ENCODE measurements at places on chromosomes 1 and 21.

GRCh38 chr1:209655411-209656231 lies 3.4 kb upstream of the LAMB3 start:
- DNase-seq, result no peak

GRCh38 chr1:38563942-38564735 lies 295.4 kb downstream of the RRAGC start:
- DNase-seq, result no peak

- DNase-seq, result no peak
Observed at GRCh38 chr1:153519242-153519641, 16.5 kb downstream of the S100A6 start.

GRCh38 chr1:17021896-17022295 lies 10.2 kb upstream of the ATP13A2 start:
- DNase-seq, result no peak

DNA sequence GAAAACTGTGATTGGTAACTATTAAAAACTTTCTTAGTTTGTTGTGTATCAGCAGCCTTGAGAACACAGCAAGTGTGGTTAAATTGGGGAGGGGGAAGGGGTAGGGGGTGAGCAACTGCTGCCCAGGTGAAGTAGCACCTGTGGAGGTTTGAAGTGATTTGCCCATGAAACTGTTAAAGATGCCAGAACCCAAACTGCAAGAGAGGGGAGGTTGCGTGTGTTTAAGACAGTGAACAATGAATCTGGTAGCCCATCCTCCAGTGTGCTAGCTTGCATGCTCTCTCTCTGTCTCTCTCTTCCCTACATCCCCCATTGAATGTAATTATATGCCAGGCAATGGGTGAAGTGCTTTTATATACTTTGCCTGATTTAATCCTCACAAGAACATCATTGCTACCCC lies 154.7 kb downstream of the RUNX1 start:
- DNase-seq, result no peak

GRCh38 chr21:39852021-39852721 lies 15.1 kb upstream of the PCP4 start:
- DNase-seq, result no peak

- no peak for DNase-seq
Observed at GRCh38 chr1:199226163-199226562, 587.3 kb downstream of the PTPRC start.

DNA sequence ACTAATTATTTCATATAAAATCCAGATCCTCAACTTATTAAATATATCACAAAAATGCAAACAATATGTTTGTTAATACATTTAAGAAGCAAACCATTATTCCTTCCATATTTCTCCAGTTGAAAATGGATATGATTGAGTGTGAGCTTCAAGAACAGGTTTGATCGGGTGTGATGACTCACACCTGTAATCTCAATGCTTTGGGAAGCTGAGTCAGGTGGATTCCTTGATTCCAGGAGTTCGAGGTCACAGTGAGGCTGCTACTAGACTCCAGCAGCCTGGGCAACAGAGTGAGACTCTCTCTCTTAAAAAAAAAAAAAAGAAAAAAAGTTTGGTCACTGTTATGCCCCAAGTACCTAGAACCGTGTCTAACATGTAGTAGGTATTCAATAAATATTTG lies 42.9 kb upstream of the RRP15 start:
- no peak for DNase-seq

DNA sequence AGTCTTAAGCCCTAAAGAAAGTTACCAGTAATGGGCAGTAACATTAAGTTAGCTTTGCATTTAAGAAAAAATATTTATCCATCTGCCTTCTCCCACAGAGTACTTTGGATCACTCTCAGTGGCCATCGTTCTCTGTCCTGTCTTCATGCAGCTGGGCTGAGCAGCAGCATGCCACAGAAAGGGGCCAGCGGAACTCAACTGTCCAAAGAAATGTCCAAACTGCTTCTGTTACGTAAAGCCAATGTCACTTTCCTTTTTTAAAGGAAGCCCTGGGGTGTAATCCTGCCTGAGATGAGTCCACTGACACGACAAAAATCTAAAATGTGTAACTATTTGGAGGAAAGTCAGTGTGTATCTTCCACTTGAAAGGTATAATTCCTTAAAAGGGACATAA lies 291.6 kb downstream of the SMYD3 start:
- no peak for DNase-seq

DNA sequence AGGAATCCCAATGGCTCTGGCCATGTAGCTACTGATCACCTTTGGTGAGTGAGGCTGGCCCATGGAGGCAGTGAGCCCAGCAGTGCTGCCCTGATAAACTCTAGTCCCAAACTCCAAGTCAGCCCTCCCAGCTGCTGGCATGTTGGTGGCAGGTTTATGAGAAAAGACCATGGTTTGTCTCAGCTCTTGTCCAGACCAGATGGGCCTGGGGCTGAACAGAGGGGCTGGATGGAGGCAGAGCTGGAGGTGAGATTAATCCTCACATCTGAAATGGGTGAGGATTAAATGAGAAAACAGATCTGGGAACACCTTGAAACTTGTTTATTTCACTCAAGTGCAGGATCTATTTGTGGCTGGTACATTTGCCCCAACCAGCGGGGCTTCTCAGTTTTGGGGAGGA lies 3.2 kb downstream of the TMEM269 start:
- no peak for DNase-seq
